Neural crest cell (in vitro differentiated cells): ENCODE measurements at places on chromosomes 1 and 21. TPM values are rescaled to one million over a fixed set of nuclear protein-coding genes. Genes with fewer than 3 reads are reported as not detected.

ARPC5 gene
- 87.0 and 94.6 TPM in 2 replicates for total RNA-seq

DNA sequence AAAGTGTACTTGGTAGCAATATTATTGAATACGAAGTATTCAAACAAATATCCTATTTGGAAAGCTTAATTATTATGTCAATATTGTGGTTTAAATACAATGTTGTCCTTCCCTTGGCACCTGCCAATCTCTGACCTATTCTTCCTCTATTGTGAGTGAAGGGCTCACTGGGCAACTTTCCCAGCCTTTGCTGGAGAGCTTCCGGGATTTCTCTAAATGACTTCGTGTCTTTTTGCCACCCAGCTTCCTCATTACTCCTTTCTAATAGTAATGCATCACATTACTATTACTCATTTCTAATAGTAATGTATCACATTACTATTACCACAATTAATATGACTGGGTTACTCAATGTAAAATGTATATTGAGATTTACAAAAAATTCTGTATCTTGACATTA is 880.6 kb downstream of the BRINP3 start:
- no peak for DNase-seq
- no peaks in the 10 kb centered on the region for H3K4me1 ChIP-seq
- no peaks in the 10 kb centered on the region for H3K36me3 ChIP-seq
- no peaks in the 10 kb centered on the region for H3K27me3 ChIP-seq
- no peak overlapping the region for H3K4me3 ChIP-seq
- H3K27ac ChIP-seq: no peak overlapping the region

SPRR1B gene
- total RNA-seq: not detected in 2 replicates

OPRD1 gene
- 2.8 and 3.9 TPM in 2 replicates for total RNA-seq

AHCTF1 gene
- total RNA-seq: 40.4 and 47.3 TPM in 2 replicates

SPTA1 gene
- total RNA-seq: not detected in 2 replicates
